ENCODE measurements at places on chromosomes 5 and 9. TPM values are rescaled to one million over a fixed set of nuclear protein-coding genes. Genes with fewer than 3 reads are reported as not detected.

Gene LCN1
- not detected for total RNA-seq

Gene SH2D3C
- 25.1 TPM for total RNA-seq

Gene IFNA13
- total RNA-seq: not detected

Gene TMEM252
- total RNA-seq: not detected

Gene C9orf50
- total RNA-seq: not detected

Gene EMB
- total RNA-seq: 77.6 TPM

Data from activated T-helper 2 cell treated with anti-CD3 and anti-CD28 coated beads, Interferon-gamma antibody, Interleukin-2, Interleukin-4, amounts not matched to agents 10 μg/mL and 5 μg/mL and 100 μg/mL, durations not matched to agents 14 hours and 24 hours and 36 hours (primary cell).